ENCODE measurements at places on chromosomes 3 and 15.

- no peak for DNase-seq
These were observed 56.3 kb upstream of the CGNL1 start for GRCh38 chr15:57319919-57320560.

- no peak for DNase-seq
These were observed 3.4 kb downstream of the CD96 start for GRCh38 chr3:111545349-111545748.

- DNase-seq, result no peak
These were observed 2.4 kb downstream of the SCAP start for GRCh38 chr3:47473391-47473790.

DNA sequence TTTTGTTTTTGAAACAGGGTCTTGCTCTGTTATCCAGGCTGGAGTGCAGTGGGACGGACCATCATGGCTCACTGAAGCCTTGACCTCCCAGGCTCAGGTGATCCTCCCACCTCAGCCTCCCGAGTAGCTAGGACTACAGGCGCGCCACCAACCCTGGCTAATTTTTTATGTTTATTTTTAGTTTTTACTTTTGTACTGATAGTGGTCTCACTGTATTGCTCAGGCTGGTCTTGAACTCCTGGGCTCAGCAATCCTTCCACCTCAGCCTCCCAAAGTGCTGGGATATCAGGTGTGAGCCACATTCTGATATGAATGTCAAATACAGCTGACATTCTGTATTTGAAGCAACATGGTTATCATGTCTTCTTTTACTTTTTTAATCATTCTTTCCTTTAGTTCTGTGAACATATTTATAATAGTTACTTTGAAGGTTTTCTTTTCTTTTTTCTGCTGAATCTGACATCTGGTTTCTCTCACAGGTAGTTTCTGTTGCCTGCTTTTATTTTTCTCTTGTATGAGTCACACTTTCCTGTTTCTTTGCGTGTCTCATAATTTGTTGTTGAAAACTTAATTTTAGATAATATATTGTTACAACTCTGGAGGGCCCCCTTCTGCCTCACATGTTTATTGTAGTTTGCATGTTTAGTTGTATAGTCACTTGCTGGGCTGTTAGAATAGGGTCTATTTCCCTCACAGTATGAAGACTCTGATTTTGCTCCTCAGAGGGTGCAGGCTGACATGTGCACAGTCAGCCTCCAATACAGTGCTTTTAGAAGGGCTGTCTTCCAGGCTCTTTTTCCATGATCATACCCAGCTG is 8.4 kb upstream of the CNTN4 start:
- DNase-seq, result no peak

- DNase-seq, result no peak
These were observed 219.5 kb upstream of the MDFIC2 start for GRCh38 chr3:70531838-70532489.

DNA sequence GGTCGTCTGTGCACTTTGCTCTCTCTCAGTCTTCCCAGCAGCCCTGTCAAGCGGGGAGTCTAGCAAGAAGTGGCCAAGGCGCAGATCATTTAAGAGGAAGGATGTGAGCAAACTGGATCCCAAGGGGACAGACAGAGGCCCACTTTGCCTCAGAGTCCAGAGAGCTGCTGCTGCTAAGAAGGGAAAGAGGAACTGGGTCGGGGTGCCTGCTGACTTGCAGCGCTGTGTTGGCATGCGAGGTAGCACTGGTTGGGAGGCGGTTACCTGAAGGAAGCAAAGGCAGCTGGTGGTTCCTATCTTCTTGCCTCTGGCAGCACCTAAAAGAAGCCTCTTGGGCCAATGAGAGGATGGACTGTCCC is 28.1 kb downstream of the SMAD3 start:
- DNase-seq, result no peak
